ENCODE measurements at places on chromosomes 5 and 9.

GRCh38 chr5:55894135-55894534 is 43.0 kb downstream of the IL31RA start:
- no peak overlapping the region for H3K27ac ChIP-seq
- H3K27me3 ChIP-seq = no peaks in the 10 kb centered on the region
- no peak for DNase-seq
- no peaks in the 10 kb centered on the region for H3K36me3 ChIP-seq
- H3K4me3 ChIP-seq = no peak overlapping the region
- no peaks in the 10 kb centered on the region for H3K4me1 ChIP-seq

DNA sequence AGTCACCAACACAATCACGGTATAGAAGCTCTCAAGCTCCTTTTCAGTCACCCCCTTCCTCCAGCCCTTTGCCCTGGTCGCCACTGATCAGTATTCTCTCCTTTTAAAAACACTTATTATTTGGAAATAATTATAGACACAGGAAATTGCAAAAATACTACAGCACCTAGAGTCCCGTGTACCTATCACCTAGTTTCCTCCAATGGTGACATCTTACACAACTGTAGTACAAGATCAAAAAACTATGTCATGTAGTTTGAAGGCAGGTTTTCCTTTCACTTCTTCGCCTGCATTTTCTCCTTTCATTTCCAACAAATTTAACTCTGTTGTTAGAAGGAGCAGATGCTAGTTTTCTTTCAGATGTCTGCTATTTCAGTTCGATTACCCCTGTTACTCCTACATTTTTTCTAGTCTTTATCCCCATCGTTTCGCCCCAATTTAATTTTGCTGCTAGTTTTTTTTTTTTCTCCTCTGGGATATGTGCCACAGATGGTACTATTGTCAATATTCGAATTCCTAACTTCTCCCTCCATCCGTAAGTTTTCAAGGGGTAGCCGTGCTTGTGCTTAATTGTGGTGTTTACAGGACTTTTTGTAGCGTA is 612 bp upstream of the ATG10 start:
- no peaks in the 10 kb centered on the region for H3K4me1 ChIP-seq
- DNase-seq = no peak
- H3K27me3 ChIP-seq = no peaks in the 10 kb centered on the region
- H3K36me3 ChIP-seq = peaks cover 1% of the 10 kb centered on the region
- peak overlapping the region; percentile 79 for H3K4me3 ChIP-seq
- H3K27ac ChIP-seq = peak overlapping the region; percentile 46

- H3K36me3 ChIP-seq = peaks cover 9% of the 10 kb centered on the region
- H3K4me3 ChIP-seq = no peak overlapping the region
- peaks cover 26% of the 10 kb centered on the region for H3K4me1 ChIP-seq
- DNase-seq = peak; percentile 79
Observed at GRCh38 chr9:96420468-96421219, 2.5 kb upstream of the ZNF367 start.

DNA sequence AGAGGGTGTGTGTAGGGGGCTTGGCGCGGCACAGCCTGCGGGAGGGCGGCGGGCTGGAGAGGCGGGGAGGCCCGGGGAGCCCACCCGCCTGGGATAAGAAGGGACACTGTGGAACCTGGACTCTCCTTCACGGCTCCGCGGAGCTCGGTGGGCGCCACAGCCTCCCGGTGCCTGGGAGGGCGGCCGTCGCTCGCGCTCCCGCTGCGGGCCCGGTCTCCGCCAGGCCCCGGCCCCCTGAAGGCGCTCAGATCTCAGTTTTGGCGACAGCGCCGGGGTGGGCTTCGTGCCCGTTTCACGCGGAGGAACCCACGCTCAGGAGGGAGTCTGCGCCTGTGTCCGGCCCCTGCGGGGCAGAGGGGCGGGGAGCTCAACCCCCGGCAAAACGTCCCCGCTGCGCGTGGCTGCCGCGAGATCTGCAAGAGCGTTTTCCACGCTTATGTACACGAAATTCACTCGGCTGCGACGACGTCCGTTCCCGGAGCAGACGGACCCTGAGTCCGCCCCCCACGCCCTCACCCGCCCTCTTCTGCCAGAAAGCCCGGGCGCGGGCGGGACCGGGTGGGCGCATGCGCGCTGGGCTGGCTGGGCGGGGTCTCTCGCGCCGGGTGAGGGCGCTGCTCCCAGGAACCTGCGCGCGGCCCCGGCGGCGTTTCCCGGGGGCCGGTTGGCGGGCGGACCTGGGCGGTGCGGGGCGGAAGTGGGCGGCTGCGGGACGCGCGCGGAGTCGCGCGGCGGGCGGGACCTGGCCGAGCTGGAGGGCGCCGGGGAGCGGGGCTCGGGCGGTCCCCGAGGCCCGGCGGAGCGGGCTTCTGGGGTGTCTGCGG is at the start of gene NELFB:
TSS of gene NELFB (plus strand) at position 704 of the 824 bp plus-strand sequence.
- peaks cover 31% of the 10 kb centered on the region for H3K36me3 ChIP-seq
- H3K27ac ChIP-seq = peak within 1 kb of the TSS; percentile 68
- H3K4me3 ChIP-seq = peak within 1 kb of the TSS; percentile 99

DNA sequence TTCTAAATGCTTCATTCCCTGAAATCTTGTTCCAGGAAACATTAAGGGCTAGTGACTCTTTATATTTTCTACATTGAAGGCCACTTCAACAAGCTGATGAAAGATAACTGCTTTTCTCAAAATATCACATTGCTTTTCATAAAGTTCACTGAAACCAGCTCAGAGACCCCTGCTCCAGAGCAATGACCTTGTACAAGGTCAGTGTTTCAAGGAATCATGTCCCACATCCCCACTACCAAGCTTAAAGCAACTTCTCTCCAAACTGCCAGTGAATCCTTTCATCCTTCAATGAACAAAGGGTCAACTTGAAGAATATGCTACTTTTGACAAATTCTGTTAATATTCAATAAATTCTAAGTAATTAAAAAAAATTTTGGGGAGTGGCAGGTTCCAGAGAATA is 12.0 kb upstream of the SPATA24 start:
- H3K4me3 ChIP-seq = no peak overlapping the region
- H3K4me1 ChIP-seq = no peaks in the 10 kb centered on the region
- H3K36me3 ChIP-seq = peaks cover 10% of the 10 kb centered on the region
- DNase-seq = no peak
